ENCODE measurements at places on chromosomes 2 and 18.
A peak's percentile ranks its signal among the peaks of the same experiment; 100 is the strongest.

DNA sequence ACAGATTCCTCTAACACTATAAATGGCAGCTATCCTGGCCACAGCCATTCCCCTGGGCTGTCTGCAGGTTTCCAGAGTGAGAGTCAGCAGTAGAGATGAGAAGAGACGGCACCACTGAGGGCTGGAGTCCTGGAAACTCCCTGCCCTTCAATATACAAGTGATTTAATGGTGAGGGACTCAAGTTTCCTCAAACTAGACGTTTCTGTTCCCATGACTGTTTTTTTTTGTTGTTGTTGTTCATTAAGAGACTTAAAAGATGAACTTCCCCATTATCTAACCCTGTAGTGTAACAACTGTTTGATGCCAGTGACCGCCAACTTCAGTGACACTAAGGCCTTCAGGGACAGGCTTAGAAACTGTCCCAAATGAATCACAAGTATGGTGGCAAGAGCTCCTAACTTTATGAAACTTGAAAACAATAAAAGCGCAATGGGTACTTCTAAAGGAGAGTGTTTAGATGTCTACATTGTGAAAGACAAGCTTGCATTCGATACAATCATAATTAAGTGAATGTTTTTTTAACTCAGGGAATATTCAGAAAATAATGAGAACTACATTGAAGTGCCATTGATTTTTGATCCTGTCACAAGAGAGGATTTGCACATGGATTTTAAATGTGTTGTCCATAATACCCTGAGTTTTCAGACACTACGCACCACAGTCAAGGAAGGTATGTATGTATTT lies 34.0 kb downstream of the IL1R2 start:
- no peak for DNase-seq

- no peak for DNase-seq
Observed at GRCh38 chr2:116809109-116809508, 1005.4 kb upstream of the DDX18 start.

DNA sequence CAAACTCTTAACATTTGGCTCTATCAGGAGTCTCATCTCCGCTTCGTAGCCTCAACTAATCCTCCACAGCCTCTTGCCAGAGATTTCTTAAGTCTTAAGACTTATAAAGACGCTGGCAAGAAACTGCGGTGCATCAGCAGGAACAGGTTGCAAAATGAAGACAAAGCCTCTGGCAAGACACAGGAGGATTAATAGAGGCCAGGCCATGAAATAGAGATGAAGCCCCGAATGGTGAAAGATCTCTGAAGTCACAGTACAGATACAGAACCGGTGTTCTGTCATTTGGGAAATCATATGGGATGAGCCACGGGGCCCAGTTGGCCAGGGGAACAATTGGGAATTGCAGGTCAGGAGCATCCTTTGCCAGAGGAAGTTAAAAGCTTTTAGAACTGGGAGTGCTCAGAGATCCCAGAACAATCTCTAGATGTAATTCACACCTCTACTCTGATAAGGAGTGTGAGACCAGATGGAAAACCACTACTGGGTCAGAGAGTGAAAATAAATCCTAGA lies 190.9 kb upstream of the FOSL2 start:
- DNase-seq, result no peak

DNA sequence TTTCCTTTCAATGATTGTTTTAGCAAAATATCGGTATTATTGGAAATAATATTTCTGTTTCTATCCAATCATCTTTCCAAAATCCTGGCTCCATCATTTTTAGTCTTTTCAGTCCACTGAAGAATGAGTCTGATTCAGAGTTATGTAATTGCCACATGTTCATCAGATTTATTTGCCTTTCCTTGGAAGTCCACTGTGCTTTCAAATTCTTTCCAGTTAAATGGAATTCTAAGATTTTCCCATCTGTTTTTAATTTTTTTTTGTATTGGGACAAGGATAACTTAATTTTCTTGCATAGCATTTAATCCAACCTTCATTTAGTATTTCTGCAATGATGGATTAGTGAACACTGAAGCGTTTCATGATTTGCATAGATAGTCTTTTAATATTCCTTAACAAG lies 521.5 kb upstream of the NRXN1 start:
- DNase-seq, result no peak

GRCh38 chr2:240704651-240705050 lies 13.0 kb downstream of the AQP12A start:
- DNase-seq, result no peak

DNA sequence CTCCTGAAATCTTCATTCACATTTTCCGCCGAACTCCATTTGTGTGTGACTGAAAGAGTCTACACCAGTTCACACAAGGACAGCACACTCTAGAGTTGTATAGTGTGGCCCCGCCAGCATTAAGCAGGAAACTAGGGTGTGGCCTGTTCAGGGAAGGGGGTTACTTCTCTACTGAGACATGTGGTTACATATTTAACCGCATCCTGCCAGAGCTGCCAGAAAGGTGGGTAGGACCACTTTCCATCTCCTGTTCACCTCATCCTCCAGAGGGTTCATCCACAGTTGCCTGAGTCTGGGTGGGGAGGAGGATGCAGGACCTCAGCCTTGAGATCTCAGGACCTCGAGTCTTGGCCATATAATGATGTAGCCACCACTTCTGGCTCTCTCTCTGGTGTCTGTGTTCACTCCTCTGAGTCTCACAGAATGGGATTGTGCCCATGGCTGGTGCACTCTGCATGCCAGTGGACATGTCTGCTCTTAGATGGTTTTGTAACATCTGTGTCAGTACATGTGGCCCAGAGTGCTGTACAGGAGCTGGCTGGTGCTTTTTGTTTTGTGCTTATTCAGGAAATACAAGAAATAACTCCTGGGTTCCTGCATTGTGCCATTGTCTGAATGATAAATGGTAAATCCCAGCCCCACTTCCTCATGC lies 7.7 kb upstream of the SP140L start:
- peak; percentile 74 for DNase-seq

DNA sequence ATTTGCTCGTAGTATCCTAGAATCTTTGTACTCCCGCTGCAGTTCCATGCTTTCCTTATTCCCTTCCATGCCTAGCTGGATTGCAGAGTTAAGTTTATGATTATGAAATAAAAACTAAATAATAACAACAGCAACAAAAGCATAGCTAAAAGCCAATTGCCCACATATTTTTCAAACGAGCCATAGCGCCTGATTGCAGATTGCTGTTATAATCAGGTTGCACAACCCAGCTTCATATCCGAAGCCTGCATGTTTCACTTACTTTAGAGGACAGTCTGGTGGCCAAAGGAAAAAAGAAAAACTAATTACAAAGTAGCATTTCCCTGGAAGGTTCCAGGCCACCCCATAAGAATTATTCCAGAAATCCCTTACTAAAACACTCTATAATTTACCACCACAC lies 31.9 kb upstream of the PNO1 start:
- DNase-seq, result no peak

DNA sequence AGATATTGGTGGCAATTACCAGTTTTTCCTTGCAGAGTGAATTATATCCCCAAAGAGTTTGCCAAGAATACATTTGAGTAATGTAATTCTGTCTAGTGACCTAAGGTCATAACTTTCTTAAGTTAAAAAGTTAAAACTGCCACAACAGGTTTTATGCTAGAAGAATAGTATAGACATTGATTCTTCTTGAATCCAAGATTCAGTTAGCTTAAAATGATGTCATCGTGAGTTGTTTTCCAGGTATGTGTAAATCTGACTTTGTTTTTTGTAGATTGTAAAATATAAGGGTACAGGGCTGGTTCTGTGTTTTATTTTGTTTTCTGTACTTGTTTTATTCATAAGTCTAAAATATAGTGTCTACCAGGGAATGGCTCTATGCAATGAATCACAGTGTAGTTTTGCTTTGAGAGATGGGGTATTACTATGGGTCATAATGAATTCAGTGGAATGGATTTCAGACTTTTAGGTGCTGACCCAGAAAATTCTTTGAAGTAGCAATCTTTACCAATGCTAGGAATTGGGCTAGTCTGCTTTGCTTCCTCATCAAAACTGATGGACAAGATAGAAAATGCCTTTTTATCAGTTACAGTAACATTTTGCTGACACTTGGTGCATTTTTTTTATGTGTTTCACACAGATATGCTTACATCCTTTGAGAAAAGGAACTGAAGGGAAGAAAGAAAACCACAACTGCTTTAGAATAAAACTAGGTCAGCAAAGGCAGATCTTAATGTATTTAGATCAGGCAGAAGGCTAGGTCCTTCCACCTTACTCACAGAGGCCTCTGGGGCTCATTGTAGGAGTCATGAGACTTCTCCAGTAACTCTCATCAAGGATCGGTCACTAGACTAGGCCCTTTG lies 20.8 kb upstream of the MGAT5 start:
- DNase-seq, result peak; percentile 55

DNA sequence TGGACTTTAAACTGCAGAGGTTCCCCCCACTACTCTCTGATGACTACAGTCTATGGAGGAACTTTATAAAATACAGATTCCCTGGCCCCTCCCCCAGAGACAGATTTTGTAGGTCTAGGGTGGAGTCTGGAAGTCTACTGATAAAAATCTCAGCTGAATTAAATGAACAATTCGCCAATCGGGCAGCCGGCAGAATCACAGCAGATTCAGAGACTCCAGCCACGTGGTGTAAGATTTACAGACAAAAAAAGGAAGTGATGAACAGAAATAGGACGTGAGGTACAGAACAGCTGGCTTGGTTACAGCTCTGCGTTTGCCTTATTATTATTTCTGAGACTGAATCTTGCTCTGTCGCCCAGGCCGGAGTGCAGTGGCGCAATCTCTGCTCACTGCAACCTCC lies 21.4 kb upstream of the MTA3 start:
- DNase-seq, result peak; percentile 77

- no peak for DNase-seq
Observed at GRCh38 chr2:183579686-183580085, 455.4 kb downstream of the NUP35 start.

DNA sequence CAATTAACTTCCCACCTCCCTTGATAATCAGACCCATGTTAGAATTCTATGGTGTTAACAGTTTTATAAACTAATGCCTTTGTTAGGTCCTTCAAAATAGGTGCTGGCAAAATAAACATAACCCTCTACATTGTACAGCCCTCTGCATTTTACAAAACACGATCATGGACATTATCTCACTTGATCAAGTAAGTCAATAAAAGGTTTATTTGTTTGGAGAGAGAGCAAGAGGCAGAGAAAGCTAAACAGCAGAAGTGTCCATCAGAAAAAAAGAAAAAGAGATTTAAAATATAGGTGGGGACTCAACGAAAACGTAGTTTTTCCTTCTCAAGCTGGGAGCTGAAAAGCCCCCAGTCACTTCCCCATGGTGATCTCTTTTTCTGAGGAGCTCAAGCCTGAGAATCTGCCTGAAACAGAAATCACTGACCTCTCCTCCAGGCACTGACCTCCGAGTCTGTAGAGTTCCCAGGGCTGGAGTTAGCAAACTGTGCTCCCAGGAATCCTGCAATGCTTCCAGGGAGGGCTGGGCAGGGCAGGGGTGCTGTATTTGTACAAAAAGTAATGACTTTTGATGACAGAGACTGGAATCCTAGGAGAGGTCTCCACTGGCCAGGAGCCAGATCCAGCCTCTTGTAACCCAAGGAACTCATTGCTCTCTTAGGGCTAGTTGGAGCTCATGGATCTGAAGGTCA lies 137.8 kb upstream of the KLHL29 start:
- DNase-seq, result no peak

GRCh38 chr2:104889291-104889959 lies 35.5 kb downstream of the POU3F3 start:
- DNase-seq, result peak; percentile 85

DNA sequence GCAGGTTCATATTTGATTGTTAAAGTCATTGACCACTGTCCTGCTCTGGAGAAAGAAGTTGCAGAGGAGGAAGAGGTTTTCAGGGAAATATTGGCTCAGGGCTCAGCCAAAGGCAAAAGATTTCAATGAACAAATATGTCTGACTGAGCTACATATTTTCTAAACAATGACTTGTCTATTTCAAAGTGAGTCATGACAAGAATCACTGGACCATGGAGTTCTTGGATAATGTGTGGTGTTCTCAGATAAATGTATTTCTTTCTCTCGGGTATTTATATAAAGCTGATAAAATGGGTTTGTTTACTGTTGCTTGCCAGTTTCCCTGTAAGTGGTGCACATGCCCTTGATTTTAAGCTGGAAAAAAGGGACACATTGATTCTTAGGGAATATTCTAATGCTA lies 34.3 kb upstream of the RMP24 start:
- no peak for DNase-seq

GRCh38 chr2:96739076-96739632 lies 710 bp downstream of the LMAN2L start:
- no peak for DNase-seq

GRCh38 chr18:901761-902160 lies 2.9 kb upstream of the ADCYAP1 start:
- DNase-seq, result no peak

GRCh38 chr2:157257312-157258252 lies at the start of gene GALNT5:
TSS of gene GALNT5 (plus strand) at chr2:157257705. CDS start at chr2:157258083, 378 bp downstream.
- DNase-seq, result no peak

DNA sequence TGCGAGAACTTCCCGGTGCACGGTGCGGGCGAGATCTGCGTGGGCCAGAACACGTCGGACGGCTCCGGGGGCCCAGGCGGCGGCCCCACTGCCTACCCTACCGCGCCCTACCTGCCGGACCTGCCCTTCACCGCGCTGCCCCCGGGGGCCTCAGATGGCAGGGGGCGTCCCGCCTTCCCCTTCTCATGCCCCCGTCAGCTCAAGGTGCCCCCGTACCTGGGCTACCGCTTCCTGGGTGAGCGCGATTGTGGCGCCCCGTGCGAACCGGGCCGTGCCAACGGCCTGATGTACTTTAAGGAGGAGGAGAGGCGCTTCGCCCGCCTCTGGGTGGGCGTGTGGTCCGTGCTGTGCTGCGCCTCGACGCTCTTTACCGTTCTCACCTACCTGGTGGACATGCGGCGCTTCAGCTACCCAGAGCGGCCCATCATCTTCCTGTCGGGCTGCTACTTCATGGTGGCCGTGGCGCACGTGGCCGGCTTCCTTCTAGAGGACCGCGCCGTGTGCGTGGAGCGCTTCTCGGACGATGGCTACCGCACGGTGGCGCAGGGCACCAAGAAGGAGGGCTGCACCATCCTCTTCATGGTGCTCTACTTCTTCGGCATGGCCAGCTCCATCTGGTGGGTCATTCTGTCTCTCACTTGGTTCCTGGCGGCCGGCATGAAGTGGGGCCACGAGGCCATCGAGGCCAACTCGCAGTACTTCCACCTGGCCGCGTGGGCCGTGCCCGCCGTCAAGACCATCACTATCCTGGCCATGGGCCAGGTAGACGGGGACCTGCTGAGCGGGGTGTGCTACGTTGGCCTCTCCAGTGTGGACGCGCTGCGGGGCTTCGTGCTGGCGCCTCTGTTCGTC lies 1.7 kb downstream of the FZD7 start:
- no peak for DNase-seq

- no peak for DNase-seq
Observed at GRCh38 chr2:233791883-233792329, 13.8 kb downstream of the MROH2A start.

GRCh38 chr18:9992973-9993520 lies 79.2 kb downstream of the VAPA start:
- DNase-seq, result no peak

- no peak for DNase-seq
Observed at GRCh38 chr2:184581391-184581790, 16.9 kb upstream of the ZNF804A start.
